Myometrial cell (primary cell): ENCODE measurements at places on chromosomes 12 and 14. TPM values are rescaled to one million over a fixed set of nuclear protein-coding genes. Genes with fewer than 3 reads are reported as not detected.

The TOGARAM1 gene
- 5.5 and 6.6 TPM in 2 replicates for total RNA-seq

The TPPP2 gene
- not detected in 2 replicates for total RNA-seq

The SALL2 gene
- 7.2 and 8.7 TPM in 2 replicates for total RNA-seq

The NRXN3 gene
- 2.1 and 2.9 TPM in 2 replicates for total RNA-seq

The TRPV4 gene
- 2.5 and 2.6 TPM in 2 replicates for total RNA-seq

The SPTB gene
- total RNA-seq, result under 0.01 TPM in 1 of 2 replicates, not detected in the other

The NID2 gene
- 137 and 167 TPM in 2 replicates for total RNA-seq

The ANO4 gene
- 24.8 and 25.9 TPM in 2 replicates for total RNA-seq

The IFI27L1 gene
- total RNA-seq, result 37.2 and 59.4 TPM in 2 replicates

The FAIM2 gene
- total RNA-seq, result 0.29 and 0.71 TPM in 2 replicates

The MYH6 gene
- not detected in 2 replicates for total RNA-seq

The AVPR1A gene
- not detected in 2 replicates for total RNA-seq

The PYGL gene
- 101 and 118 TPM in 2 replicates for total RNA-seq

The LMNTD1 gene
- 1.8 TPM in 1 of 2 replicates, not detected in the other for total RNA-seq

The FKBP3 gene
- 43.8 and 64.3 TPM in 2 replicates for total RNA-seq
